Urothelium cell line (cell line): ENCODE measurements at places on chromosomes 16 and 17.

- DNase-seq: no peak
Observed at GRCh38 chr16:74699666-74700065, 996 bp downstream of the MLKL start.

DNA sequence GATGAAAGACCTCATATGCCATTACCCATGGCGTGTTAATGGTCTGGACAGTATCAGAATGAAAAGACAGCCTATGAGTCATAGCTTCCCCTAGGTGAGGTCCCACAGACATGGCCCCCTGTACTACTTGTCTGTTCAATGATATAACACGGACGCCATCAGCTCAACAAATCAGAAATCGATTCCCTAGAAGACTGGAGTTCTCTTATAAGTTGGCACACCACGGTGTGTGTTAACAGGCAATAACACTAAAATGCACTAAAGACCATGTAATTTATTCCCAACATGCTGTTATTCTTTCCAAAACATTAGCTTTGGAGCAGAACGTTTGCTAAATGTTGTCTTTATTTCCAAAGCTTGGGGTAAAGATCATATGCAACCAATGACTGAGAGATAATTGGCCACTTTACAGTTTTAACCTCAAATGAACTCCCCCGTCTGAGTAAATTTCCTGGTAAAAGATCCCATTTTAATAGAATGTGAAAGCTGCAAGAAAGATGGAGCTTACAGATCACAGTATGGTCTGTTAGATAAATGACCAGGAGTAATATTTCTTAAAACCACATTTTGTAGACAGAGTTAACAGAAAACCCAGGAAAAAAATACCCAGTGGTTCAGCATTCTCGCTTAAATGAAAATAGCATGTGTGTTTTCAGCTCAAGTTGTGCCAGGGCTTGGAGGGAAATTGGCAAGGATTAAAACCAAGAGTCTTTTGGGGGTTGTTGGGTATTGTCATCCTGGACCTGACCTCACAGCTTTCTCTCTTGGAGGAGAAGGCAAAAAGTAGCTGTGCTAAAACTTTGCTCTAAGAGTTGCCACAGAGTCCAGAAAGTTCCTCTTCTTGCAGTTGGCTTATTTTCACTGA, 65.9 kb downstream of the PCTP start:
- no peak for DNase-seq

DNA sequence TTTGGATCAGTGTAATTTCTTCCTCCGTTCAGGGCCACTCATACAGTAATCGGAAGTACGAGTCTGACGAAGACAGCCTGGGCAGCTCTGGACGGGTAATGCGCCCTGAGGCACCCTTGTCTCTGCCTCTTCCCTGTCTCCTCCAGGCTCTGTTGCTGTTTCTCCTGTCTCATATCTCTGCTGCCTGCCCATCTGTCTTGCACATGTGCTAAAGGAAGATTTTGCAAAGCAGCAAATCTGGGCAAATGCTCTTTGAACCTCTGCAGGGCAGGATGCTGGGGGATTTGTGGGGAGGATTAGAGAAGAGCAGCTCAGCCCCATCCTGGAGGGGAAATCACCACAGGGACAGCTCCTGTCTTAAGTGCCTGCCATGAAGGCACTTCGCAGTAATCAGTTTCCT, 32.4 kb upstream of the POLR3E start:
- DNase-seq: no peak

DNA sequence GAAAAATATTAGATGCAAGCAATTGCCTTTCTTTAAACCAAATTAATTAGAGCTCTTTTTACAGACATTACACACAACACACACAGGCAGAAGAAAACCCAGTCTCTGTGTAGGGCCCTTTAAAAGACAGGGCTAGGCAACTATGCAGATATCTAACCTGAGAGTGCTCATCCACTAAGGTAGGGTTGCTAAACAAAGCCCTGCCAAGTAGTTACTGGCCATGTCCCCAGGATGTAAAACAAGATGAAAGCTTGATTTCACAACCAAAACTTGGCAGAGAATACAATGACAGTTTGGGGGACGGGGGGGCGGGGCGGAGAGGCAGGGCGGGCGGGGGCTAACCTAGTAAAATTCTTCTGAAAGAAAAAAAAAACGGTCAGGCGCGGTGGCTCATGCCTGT, 669.0 kb upstream of the CA10 start:
- no peak for DNase-seq
